Bone marrow (tissue), 2 donors: ENCODE measurements at places on chromosomes 2 and 18.
A peak's percentile ranks its signal among the peaks of the same experiment; 100 is the strongest.

DNA sequence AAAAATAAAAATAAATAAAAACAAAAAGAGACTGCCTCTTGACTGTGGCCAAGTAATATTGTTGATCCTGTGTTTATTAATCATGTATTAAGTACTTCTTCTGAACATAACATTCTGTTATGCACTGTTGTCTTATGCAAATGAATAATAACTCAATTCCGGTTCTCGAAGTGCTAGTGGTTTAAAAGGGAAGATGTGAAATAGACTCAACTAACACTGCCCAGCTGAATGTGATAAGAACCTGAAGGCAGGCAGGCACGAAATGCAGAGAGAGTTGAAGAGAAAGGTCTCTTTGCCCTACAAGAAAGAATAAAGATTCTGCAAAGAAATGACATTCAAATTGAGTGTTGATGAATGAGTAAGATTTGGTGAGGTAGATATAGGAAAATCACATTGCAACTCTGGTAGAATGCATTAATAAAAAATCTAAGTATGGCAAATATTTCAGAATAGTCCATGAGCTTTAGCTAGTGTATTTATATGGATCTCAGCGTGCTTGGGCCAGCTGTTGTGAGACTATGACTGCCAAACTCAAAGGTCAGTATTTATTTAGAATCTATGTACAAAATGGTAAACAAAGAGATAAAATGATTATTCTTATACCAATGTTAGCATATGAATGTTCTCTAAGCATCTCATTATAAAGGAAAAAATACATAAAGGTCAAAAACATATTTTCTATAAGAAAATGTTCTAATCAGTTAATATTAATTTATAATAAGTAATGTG is 352.3 kb upstream of the CDH7 start:
- no peak for DNase-seq

DNA sequence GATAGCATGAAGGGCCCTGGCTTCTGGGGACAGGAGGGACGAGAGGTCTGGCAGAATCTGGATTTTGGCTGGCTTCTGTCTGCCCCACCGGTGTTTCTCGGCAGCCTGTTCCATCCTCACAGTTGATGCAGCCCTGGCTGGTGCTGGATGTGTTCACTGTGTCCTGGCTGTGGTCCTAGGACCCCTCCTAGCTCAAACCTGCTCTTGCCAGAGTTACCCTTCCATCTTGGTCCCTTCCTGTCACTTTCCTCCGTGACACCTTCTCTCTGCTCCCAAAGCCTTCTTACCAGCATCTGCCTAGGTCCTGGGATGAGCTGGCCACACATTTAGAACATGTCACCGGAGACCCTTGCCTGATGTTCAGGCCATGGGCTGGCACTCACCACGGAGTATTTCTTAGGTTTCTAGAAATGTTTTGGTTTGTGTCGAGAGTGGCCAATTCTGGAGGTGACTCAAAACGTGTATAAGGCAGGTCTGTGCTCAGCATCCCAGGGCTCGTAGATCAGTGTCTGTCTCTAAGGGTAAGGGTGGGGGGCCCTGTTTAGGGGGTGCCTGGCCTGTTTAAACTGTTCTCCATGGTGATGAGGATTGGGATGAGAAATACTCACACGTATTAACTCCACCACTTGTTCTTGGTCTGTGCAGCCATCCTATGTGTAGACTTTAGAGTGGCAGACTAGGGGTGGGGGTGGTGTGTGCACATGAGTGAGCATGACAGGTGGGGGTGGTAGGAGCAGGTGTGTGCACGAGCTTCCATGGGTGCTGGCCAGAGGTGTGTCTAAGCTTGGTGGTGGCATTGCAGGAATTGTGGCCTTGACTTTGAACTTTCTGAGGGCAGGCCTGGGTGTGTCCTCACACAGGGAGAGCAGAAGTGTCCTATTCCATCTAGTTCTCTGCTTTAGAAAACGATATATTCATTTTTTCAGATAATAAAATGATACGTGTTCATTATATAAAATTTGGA is 162.7 kb downstream of the DYSF start:
- DNase-seq, result no peak

DNA sequence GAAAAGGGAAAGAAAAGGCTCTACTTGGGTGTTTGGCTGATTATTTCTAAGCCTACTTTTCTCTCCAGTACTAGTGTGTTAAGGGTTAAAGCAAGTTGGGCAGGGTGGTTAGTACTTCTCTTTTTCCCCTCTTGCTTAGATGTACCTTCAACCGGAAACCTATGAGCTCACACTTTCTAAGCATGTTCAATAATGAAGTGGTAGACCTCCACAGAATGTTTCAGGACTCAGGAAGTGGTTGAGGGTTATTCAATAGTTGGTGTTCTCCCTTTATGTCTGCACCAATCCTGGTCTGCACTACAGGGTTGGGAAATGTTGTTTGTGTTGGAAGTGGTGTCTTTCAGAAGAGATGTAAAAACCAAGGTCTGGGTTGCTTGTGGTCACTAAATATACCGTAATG is 137.1 kb downstream of the ZEB2 start:
- no peak for DNase-seq

GRCh38 chr18:48674758-48675351 is 136.0 kb downstream of the CTIF start:
- DNase-seq, result no peak

DNA sequence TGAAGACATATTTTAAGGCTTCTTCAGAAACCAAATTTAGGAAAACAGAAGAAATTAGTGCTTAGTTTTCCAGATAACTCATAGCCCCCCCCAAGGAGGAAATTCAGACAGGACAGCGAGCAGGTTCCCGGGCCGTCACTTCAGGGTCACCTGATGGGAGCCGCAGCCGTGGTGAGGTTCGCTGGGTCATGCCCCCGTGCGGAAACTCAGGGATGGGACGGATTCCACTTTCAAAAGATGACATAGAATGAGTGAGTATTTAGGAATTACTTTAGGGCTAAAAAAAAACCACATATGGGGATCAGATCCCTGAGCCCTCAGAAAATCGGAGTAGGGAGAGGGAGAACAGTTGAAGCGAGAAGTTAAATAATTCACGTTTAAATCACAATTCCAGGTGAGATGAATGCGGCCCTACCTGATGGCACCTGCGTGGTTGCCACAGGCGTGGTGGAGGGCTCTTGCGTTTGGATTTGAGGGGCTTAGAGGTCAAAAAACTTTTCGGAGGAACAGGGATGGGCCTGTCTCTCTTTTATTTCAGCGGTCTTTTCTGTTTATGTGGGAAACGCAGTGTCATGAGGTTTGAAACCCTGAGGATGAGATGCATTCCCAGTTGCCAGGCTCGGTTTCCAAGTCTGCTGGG is 114.4 kb downstream of the NFATC1 start:
- DNase-seq, result no peak

DNA sequence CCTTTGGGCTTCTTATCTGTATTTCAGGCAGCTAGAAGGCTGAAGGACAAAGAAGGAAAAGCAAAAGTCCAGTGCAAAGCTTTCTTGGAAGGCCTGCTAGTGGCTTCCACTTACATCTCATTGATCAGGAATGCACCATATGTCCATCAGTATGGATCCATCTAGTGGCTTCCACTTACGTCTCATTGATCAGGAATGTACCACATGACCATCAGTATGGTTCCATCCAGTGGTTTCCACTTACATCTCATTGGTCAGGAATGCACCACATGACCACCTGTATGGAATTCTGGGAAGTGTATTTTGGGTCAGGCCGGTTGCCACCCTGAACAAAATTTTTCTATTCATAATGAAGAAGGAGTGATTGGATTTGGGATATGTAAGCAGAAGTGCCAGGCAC is 70.6 kb downstream of the LYPD6 start:
- DNase-seq, result no peak

DNA sequence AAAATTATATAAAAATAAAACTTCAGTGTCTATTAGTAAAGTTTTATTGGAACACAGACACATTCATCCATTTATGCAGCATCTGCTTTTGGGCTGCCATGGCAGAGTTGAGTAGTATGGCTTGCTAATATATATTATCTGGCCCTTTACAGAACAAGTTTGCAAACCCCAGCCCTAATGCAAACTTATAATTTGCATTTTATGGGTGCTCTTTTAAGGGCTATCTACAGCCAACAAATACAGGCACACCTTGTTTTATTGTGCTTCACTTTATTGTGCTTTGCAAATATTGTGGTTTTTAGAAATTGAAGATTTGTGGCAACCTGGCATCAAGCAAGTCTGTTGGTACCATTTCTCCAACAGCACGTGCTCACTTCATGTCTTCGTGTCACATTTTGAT is 35.2 kb upstream of the DLX2 start:
- DNase-seq, result no peak

DNA sequence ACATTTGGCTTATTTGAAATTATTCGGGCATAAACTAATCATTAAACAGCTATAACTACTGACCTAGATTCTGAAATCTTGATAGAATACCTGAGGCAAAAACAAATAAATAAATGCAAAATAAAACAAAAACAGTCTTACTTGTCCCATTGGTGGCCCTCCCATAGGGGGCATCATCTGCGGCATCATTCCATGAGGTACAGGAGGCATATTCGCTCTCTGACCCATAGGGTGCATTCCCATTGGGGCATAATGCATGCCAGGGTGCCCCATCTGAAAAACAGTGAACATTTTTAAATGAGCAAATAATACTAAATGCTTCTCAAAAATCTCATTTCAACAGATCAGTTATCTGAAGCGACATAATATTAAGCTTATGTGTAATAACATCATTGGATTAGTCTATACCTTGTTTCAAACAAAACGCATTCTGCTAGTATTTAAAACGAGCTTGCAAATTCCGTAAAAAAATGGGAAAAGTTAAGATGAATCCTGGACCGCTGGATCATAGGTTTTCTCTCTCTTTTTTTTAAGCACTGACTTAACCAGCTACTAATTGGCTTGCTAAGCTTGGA is 1.3 kb downstream of the PRPF40A start:
- DNase-seq, result no peak

DNA sequence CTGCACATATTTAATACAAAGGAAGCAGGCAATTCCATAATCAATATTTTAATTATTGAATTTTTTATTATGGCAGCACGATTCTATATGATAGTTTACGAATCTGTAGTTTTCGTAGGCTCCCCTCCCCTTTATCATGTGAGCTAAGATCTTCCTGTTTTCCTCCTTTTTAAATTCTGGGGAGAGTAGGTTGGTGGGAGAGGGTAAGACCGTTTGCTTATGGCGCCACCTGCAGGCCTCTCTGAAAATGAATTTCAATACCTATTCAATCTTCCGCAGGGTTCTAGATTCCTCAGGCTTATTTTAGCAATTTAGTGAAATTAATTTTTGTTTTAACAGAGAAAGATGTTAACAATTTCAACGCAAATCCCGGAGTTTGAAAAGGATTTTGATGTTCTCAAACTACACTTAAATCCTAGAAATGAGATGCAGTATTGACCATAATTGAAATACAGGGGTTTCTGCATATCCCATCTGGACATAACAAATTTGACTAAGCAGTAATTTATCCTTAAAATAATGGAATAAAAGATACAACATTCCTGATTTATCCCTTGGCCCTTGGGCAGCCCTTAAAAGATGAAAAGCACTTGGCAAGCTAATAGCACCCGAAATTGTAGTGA is 12.8 kb upstream of the GBX2 start:
- no peak for DNase-seq

DNA sequence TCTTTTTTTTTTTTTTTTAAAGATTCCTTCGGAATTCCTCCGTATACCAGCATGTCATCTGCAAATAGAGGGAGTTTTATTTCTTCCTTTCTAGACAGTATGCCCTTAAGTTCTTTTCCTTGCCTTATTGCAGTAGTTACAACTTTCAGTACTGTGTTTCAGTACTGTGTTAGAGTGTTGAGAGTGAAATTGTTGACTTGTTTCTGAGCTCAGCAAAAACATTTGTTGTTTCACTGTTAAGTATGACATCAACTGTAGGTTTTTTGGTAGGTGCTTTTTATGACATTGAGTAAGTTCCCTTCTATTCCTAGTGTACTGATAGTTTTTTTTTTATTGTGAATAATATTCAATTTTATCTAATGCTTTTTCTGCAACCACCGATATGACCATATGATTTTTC is 43.9 kb downstream of the ACVR2A start:
- no peak for DNase-seq

- peak; percentile 38 for DNase-seq
Observed at GRCh38 chr2:190649798-190650390, 1.0 kb downstream of the NAB1 start.

GRCh38 chr2:54885891-54886290 is 162.4 kb downstream of the EML6 start:
- DNase-seq, result no peak

- DNase-seq, result no peak
Observed at GRCh38 chr18:44651478-44651877, 29.2 kb upstream of the SETBP1 start.

- no peak for DNase-seq
Observed at GRCh38 chr2:19746611-19747309, 155.0 kb downstream of the TTC32 start.
